Right forelimb (tissue), 1 donor: ENCODE measurements at places on chromosomes 4 and X.

- DNase-seq = no peak
These were observed 20.8 kb downstream of the FGFRL1 start for GRCh38 chr4:1031956-1032795.

DNA sequence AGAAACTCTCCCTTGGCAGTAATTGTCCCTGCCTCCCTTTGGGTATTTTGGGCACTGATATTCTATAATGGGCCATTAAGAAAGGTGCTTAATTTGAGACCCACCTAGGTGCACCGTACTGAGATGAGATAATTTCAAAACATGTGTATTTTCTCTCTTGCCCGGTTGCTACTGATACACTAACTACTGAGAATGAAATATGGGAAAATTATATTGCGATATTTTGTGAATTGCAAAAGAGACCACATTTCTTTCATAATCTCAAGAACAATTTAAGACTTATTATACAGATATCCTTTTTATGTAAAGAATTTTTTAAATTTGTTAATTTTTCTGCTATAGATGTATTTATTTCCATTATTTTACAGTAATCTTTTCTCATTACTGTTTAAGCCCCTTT is 284.9 kb downstream of the ADGRL3 start:
- no peak for DNase-seq

DNA sequence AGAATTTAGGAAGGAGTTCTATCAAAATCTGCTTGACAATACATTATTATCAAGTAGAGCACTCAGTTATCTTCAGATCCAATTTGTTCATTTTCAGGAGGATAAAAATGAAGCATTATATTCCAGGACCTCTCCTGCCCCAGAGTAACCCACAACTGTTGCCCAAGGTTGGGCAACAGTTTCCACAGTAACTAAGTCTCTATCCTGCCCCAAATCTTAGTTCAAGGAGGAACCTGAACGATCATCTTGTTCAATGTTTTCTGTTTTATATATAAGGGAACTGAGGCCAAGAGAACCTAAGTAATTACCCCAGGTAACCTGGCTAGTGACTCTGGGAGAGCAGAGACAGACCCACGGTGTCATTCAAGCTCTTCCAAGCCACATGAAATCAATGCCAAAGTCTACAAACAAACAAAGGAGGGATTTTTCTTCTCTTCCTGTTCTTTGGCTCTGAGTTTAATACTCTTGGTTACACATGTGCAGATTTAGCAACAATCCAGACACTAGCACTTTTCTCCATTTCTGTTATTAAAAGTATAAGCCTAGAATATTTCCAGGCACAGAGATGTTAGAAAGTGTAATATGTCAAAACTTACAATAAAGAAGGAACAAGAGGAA is 105.6 kb downstream of the C4orf51 start:
- no peak for DNase-seq

DNA sequence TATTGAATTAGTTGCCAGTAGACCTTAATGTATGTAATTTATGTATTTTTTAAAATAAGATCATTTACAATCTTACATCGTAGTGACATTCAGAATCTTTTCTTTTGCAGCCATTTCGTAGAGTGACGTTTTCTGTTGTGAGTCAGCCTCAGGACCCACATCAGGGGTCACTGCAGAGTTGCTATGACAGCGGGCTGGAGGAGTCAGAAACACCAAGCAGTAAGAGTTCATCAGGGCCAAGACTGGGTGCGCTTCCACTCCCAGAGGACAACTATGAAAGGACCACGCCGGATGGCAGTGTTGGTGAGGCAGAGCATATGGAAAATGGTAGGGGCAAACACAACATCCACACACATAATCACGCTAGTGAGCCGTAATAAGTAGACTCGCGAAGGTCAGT is 199.9 kb downstream of the PCDH7 start:
- no peak for DNase-seq

DNA sequence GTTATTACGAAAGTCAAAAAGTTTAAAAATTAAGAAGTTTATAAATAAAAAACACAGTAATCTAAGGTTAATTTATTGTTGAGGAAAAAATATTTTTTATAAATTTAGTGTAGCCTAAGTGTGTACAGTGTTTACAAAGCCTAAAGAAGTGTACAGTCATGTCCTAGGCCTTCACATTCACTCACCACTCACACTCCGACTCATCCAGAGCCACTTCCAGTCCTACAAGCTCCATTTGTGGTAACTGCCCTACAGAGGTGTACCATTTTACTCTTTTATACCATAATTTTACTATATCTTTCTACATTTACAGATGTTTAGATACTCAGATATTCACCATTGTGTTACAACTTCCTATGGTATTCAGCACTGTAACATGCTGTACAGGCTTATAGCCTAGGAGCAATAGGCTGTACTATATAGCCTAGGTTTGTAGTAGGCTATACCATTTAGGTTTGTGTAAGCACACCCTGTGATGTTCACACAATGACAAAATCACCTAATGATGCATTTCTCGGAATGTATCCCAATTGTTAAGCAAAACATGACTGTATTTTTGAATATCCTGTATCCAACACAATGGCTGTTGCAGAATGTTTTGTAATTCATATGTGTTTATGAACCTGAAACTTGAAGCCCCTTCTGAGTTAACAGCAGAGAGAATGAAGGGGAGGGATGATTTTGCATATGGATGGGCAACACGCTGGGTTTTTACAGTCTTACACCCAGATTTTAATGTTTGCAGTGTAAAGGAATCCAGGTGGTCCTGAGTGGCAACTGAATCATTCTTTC is 3.1 kb downstream of the PPBP start:
- DNase-seq = no peak

DNA sequence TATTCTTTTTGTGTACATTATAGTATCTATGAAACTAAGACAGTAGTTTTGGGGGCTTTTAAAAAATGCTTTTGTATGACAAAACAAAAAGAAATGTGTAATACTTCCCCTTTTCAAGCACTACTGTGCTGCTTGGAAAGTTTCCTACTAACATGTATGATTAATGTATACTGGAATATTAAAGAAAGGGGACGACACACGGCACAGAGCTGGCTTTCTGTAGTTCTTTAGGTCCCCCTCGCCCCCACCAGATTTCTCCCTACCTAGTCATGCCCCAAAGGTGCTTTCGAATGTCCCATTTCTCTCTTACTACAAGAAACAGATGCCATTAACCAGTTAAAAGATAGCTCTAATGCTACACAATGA is 1.6 kb upstream of the AP1S2 start:
- DNase-seq = no peak
